Coronary artery (tissue), 2 donors: ENCODE measurements at places on chromosomes 6 and 20.

DNA sequence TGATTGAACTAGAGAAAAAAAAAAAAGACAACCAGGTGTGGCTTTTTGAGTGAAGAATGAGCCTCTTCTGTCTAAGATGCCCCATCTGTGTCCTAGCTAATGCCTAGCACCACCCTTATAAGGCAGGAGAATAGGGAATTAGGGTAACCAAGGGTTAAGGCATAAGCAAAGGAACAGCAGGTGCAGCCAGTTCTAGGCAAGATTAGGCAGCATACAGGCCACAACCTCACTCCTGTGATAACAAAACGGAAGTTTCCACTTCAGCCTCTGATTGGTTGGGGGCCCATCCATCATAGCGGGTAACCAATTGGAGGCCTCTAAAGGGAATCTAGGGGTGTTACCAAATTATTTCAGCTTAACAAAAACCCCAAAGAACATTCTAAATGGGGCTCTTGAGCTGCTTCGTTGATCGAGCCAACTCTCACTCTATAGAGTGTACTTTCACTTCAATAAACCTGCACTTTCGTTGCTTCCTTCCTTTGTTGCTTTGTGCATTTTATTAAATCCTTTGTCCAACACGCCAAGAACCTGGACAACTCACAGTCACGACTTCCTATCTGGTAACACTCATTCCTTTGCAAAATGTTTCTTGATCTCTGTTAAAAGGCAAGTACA is 61.9 kb upstream of the TAGAP start:
- DNase-seq: peak; percentile 64

DNA sequence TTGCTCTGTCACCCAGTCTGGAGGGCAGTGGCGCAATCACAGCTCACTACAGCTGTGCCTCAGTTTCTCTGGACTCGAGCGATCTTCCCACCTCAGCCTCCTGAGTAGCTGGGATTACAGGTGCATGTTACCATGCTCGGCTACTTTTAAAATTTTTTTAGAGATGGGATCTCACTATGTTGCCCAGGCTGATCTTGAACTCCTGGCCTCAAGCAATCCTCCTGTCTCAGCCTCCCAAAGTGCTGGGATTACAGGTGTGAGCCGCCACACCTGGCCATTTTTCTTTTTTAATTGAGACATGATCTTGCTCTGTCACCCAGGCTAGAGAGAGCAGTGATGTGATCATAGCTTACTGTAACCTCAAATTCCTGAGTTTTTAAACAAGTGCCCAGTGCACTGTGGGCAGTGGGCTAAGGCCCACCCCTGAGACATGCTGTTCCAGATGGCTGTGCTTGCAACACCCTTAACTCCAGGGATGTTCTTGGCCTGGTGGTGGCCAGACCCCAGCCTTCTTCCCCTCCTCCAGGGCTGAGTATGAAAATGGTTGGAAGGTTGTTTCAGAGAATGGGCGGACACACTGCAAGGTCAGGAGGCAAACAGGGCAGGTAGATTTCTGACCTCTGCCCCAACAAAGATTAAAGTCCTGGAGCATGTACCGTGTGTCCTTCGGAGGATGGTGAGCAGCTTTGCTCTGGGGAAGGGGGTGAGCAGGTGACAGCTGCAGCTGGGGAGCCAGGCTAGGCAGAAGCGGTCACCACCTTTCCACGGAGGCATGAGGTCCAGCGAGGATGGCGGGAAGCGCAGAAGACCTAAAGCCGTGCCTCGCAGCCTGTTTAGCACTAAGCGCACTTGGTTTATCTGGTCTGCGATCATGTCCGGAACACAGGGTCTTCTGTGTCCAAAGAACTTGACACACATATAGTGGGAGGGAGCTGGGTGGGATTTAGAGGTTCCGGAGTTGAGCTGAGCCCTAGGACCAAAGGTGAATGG is 1.4 kb upstream of the FAM83C start:
- DNase-seq: no peak

- DNase-seq: no peak
Measured at GRCh38 chr6:12336121-12336971, 46.2 kb downstream of the EDN1 start.

- DNase-seq: peak; percentile 82
Measured at GRCh38 chr6:158040051-158040803, 58.6 kb downstream of the SYNJ2 start.

GRCh38 chr6:134982161-134982560 is 32.3 kb upstream of the ALDH8A1 start:
- no peak for DNase-seq

DNA sequence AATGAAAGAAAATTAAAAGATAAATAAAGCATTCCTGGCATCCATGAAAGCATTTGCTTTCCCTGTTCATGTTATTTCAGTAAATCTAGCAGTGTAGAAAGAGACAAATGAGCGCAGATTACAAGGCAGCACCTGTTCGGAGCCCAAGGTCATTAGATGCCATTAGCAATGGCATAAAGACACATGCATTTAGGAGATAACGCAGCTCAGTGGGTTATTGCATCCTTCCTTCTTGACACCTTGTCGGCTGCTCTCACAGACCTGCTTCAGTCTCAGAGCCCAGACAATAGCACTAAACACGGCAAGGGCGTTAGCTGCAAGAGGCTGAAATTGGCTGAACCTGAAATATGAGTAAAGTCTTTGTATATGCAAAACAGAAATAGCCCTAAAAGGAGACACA is 140.3 kb downstream of the ATXN1 start:
- DNase-seq: no peak

DNA sequence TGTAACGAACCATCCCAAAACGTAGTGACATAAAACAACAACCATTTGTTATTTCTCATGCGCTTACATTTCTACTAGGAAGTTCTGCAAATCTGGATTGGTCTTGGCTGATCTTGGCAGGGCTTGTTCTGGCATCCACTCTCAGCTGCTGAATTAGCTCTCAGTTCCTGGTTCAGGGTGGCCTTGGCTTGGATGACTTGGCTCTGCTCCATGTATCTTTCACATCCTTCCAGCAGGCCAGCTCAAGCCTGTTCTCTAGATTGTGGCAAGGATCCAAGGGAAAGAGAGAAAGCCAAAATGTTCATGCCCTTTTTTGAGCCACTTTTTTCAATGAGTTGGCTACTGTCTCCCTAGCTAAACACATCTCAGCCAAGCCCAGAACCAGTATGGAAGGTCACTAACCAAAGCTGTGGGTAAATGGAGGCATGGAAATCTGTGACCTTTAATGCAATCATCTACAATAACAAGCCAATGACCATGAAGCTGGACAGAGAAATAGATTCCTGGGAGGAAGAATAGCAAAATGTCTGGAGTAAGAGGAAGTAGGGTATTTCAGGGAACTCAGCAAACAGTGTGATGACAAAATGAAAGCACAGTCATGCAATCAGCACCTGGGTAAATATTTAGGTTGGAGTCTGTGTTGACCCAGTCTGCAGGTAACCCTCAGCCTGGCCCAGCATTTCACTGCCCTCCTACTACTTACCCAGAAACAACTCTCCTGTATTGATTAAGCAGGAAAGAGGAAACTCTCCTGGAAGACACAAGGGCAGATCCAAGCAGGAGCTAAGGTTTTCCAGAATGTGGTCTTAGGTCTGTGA is 32.7 kb upstream of the SNAP25 start:
- DNase-seq: no peak

DNA sequence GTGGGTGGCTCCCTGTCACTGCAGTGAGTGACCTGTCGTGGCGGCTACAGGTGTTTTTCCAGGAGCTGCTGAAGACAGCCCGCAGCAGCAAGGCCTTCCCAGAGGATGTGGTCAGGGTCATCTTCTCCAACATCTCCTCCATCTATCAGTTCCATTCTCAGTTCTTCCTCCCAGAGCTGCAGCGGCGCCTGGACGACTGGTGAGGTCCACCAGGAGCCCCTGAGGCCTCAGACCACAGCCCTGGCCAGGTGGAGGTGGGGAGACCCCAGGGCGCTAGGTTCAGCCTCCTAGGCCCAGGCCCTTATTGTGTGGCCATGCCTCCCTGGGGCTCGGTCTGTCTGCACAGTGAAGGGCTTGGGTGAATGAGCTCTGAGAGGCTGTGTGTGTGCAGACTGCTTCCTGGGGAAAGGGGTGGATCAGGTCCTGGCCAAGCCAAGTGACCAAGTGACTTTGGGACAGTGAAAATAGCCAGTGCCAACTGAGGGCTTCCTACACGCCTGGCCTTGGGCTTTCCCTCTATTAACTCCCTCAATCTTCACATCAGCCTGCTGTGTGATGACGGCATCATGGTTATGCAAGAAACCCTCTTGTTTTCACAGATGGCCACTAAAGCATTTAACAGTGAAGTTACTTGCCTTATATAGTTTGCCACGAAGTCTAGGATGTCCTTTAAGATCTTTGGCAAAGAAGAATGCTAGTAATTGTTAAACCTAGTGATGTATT is 6.4 kb downstream of the FGD2 start:
- DNase-seq: no peak

- no peak for DNase-seq
Measured at GRCh38 chr6:128826606-128827005, 56.3 kb upstream of the LAMA2 start.

GRCh38 chr6:100008857-100009256 is 14.8 kb upstream of the MCHR2 start:
- DNase-seq: no peak

GRCh38 chr20:34559311-34560140 is 1.0 kb downstream of the MAP1LC3A start:
- DNase-seq: no peak

- DNase-seq: no peak
Measured at GRCh38 chr6:6512711-6513110, 75.8 kb upstream of the LY86 start.

DNA sequence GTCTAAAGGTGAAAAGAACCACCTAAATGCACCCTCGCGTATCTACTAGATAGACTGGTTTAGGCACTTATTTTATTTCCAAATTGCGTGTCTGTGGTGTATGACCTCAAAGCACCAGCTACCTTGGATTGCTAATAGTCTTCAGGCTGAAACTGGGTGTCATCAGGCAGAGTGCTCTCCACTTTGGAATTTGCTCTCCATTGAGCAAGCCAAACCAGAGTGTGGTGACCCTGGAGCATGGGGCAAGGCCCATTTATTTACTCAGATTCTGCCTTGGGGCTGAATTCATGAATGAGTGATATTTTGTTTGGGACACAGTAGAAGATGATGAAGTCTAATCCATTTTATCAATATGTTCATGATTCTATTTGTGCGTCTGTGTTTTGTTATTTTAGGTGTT is 812.8 kb upstream of the SLC35B3 start:
- no peak for DNase-seq

GRCh38 chr6:11875325-11876109 is 96.9 kb upstream of the ADTRP start:
- no peak for DNase-seq

- DNase-seq: no peak
Measured at GRCh38 chr6:117481278-117481925, 1.1 kb upstream of the DCBLD1 start.

- DNase-seq: no peak
Measured at GRCh38 chr20:59845472-59845871, 88.0 kb downstream of the SYCP2 start.

- DNase-seq: no peak
Measured at GRCh38 chr20:44215125-44215524, 4.6 kb upstream of the OSER1 start.

- no peak for DNase-seq
Measured at GRCh38 chr20:41560970-41561369, 57.2 kb downstream of the CHD6 start.

- DNase-seq: no peak
Measured at GRCh38 chr6:4975506-4975905, 28.3 kb downstream of the RPP40 start.

GRCh38 chr6:3999800-4000661 is 78.9 kb downstream of the FAM217A start:
- no peak for DNase-seq

DNA sequence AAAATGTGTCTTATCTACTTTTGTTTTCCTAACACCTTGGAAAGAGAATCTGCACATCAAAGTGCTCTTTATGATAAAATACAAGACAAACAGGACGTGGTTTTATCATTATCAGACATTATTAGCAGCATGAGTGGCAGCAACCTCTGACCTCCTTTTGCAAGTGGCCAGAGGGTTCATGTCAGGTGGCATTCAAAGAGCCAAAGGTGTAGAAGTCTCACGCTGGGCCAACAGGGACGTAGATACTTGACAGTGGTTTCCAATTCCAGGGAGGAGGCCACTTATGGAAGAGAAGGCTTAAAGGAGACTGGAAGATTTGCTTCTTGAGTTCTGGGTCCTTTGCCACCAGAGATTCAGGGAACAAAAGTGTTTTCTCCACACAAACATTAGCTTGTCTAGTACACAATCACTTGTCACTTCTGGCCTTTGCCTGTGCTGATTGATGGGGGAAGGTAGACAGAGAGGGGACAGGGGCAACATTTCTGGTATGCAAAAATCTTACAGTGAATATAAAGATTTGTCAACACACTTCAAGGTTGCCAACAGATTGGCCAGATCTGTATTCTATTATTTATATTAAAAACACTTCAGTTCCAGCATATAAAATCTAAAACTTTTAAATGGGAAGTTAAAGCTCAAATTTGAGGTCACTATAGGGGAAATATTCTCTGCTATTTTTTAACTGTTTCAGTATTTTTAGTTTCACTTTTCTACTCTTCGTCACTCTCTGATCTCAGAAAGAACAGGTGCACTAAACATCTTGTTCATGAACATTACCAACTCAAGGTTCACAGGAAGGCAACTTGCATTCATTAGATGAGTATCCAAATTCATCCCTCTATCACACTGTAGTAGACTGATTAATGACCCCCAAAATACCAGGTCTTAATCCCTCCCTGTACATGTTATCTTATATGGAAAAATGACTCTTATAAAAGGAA is 52.1 kb upstream of the FBXO30 start:
- no peak for DNase-seq

DNA sequence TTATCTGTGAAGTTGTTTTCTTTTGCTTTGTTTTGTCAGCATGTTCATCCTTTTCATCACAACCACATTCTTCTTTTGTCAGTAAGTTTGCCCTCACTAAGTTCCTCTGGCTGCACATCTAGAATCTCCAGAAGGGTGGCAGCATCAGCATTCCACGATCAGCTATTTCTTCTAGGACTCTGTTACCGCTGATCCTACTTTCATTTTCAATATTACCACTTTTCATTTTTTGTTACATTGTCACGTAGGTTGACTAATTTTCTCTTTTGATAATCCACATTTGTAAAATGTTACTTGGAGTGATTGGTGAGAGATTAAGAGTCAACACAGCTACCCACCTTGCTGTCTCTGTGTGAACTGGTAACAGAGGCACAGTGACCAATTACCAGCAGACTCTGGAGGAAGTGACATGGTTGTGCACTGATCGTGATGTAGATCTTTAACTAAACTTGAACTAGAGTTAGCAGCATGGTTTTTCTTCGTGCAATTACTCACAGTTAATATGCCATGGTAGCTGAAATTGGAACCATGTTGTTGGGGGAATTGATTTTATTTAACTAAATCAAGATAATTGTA is 307.9 kb upstream of the SLC35B3 start:
- no peak for DNase-seq

DNA sequence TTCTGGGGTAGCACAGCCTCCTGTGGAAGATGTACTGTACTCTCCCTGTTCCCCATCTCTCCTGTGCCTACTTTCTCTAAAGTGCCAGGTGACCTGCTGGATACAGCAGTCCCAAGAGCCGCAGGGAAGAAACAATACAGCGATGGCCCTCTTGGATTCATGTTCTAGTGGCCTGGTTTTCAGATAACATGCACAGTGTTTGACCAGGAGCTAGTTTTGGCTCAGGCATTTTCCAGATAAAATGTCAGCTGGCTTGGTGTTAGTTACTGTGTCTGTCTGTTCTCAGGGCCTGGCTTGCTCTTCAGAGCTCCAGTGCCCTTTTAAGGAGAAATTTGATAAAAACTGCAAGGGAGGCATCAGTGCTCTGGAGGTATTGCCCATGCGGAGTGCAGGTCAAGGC is 41.3 kb downstream of the GABRR2 start:
- no peak for DNase-seq
